ENCODE measurements at places on chromosomes 3 and 15.
A peak's percentile ranks its signal among the peaks of the same experiment; 100 is the strongest.

GRCh38 chr3:19885468-19885867 lies 48.5 kb downstream of the EFHB start:
- peak; percentile 4 for DNase-seq

DNA sequence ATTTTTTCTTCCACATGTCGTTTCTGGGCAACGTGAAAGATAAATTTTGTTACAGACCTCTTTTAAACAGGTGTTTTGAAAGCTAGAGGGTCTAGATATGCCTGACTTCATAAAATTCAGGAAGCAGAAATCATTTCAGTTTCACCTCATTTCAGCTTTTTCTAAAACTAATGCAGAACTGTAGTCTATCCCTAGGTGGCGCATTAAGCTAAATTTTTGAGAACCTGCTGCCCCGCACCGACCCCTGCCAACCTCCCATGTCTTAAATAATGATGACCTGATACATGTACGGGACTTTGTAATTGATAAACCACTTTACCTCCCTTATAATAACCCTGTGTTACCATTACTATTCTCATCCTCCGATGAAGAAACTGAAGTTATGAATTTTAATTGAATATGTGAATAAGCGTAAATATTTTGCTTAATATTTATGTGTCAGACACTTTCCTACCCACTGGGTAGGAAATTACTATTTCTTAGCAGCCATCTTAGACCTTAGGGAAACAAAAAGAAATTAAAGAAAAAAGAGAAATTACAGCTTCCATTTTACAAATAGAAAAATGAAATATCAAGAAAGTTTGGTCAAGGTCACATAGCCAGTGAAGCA lies 78.7 kb upstream of the GCNT3 start:
- DNase-seq = peak; percentile 11

- DNase-seq = no peak
Measured at GRCh38 chr3:49135499-49135898, 2.6 kb upstream of the LAMB2 start.

- no peak for DNase-seq
Measured at GRCh38 chr3:66383023-66383422, 117.8 kb downstream of the LRIG1 start.

GRCh38 chr3:38608086-38608775 lies 41.3 kb downstream of the SCN5A start:
- no peak for DNase-seq

- DNase-seq = no peak
Measured at GRCh38 chr15:38868326-38869114, 303.9 kb upstream of the RASGRP1 start.

Data from NCI-H2227 treated with DMSO at 0.1 percent for 48 hours (cell line).